Right cardiac atrium (tissue), 5 donors: ENCODE measurements at places on chromosomes 7 and 10. TPM values are rescaled to one million over a fixed set of nuclear protein-coding genes. Genes with fewer than 3 reads are reported as not detected.

DNA sequence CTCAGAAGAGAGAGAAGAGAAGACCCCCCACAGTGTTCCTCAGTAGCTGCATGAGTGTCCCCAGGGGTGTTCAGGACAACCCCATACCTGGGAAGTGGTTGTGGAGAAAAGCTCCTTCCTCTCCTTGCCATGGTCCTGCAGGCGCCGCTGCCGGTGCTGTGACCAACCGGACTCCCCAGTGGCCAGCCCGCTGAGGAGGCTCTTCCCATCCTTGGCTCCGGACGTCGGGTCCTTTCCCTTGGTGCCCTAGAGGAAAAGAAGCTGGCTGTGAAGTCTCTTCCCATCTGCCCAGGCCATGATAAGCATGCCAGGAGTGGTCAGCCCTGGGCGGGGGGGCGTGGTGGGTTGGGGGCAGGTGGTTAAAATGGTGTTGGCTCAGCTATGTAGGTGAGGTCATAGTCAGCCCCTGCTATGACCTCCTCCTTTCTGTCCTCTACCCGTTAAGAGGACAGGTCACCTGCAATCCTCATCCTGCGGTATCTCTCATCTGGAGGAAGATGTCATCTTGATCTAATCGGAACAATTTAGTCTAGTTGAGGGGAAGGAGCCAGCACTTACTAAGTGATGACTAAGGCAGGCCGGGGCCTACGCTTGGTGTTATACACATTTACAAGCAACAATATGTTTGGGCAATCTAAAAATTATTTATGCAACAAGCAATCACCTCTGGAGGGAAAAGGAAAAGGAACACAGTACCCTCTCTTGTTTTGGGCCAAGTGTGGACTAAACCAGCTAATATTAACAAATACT is 13.2 kb downstream of the WDR91 start:
- no peak for DNase-seq

DNA sequence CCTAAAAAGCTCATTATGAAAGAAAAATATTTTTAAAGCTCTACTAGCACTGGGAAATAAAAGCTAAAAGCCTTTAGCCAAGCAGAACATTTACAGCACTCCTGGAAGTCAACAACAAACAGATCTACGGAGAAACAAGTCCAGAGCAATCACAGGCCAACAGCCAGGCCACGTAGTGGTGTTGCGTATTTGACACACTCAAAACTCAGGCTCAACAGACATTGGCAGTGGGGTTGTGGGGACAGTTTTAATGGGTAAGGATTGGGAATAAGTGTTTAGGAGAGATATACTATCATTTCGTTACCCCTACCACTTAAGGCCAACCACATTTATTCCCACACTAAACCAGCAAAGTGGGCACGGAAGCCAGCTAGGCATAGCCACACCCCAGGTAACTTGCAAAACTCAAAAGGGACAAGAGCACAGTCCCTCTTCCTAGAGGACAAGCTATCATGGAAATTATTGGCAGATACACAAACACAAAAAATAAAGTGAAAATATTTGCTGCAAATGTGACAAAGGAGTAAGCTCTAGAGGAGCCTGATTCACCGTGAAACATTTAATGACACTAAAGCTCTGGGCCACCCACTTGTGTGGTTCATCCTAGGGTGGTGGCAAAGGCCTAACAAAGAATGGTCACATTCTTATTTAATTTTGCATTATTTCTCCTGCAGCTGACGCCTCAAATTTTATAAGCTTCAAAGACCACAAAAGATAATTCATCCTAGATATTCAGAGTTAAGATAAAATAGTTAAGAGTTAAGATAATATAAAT is 498.2 kb downstream of the TNS3 start:
- DNase-seq: no peak

DNA sequence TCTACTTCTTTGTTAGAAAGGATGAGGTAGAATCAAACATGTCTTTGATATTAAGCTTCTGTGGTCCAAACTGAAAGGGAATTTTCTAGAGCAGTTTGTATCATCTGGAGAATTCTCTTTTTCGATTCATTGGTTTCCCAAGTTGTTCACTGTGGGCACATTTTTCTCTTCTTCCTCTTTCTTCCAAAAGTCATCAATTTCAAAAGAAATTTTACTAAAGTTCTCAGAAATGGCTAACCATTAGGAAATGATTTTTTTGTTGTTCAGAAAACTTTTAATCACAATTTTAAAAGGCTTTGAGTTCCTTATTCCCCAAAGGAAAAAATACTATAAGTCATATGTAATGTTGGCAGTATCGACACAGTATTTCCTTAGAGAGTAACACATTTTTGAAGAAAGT is 28.3 kb upstream of the CCDC6 start:
- DNase-seq: no peak

GRCh38 chr10:78520737-78521430 is 487.2 kb downstream of the RPS24 start:
- DNase-seq: no peak

DNA sequence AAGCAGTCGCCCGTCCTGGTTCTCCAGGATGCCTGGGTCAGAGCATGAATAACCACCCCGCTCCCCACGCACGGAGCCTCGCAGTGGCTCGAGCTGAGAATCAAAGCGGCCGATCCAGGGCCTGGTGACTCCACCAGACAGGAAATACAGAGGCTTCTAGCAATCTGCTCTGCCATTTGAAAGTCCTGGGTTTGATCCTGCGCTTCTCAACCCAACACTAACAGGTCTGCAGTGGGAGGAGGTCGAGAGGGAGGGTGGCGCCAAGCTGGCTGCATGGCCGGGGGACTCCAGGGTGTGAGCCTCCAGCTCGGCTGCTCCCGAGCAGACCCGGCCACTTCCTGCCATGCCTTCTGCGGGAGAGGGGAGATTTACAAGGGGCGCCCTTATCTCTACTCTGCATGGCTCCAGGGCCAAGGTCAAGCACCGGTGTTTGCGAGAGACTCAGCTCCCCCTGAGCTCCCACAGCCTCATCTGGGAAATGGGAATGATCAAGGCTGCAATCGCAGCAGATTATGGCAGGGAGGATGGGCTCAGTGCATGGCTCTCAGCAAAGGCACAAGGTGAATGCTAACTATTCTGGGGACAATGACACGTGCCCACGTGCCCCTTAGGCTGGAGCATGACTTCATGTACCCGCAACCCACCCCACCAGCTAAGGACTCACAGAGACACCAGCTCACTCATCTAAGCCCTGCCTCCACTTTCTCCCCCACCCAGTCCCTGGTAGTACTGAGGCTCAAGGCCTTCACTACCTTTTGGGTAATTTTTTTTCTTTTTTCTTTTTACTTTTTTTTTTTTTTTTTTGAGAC is 73.9 kb upstream of the TNRC18 start:
- no peak for DNase-seq

DNA sequence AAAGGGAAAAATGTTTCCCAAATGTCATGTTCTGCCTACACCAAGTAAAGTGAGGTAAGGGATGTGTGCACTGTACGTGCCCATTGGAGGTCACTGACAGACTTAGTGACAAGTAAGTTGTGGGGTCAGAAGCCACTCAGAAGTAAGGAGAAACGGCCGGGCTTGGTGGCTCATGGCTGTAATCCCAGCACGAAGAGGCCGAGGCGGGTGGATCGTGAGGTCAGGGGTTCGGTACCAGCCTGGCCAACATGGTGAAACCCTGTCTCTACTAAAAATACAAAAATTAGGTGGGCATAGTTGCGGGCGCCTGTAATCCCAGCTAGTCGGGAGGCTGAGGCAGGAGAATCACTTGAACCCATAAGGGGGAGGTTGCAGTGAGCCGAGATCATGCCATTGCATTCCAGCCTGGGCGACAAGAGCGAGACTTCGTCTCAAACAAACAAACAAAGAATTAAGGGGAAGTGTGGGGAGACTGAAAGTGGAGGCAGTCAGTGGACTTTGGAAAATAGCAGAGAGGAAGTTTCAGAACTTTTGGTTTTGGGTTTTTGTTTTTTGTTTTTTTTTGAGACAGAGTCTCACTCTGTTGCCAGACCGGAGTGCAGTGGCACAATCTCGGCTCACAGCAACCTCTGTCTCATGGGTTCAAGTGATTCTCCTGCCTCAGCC is 114.8 kb downstream of the WDFY4 start:
- no peak for DNase-seq

DNA sequence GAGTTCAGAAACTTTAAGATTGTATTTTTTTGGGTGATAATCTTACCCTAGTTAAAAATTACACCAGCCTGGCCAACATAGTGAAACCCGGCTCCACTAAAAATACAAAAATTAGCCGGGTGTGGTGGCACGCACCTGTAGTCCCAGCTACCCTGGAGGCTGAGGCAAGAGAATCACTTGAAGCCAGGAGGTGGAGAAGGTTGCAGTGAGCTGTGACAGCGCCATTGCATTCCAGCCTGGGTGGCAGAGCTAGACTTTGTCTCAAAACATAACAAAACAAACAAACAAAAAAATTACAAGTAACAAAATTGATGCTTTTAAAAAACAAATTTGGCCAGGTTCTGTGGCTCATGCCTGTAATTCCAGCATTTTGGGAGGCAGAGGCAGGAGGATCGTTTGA is 76.7 kb downstream of the ANKRD61 start:
- no peak for DNase-seq

DNA sequence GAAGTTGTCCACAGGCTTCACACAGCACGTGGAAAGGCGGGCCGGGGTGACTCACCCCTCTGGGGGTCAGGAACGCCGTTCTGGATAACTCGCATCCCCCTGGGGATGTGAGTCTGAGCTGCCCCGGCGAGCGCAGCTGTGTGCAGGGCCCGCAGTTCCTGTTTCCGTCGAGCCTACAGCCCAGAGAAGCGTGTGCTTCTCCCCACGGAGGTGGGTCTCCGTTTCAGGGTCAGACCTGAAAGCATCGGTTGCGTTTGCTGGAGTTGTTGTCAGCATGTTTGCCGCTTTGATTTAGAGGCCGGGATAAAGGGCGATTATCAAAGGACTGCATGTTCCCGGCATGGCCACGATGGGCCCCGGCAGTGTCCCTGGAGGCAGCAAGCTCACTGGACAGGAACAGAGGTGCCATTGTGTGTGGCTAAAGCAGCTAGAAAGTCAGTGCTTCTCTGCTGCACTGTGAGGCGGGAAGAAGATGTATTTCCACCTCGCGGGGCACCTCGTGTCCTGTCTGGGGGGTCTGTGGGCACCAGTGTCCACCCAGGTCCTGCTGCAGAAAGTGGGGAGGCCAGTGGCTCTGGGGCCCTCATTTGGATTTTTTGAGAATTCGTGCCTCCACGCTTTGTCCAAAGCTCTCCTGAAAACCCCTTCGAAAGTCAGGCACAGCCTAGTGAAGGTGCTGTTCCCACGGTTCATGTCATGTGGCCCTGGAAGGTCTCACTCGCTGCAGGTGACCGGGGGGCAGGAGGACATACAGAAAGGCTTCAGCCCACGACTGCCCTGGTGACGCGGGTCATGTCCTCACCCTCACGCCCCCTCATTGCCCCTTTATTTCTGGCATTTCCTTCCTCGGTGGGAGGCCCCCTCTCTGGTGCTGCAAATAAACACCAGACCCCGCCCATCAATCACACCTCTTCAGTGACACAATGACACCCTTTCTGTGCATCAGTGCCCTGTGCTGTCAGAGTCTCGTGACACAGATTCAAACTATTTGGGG is 27.4 kb upstream of the GDI2 start:
- peak; percentile 75 for DNase-seq

GRCh38 chr10:132462463-132463332 is 65.7 kb downstream of the PWWP2B start:
- DNase-seq: no peak

DNA sequence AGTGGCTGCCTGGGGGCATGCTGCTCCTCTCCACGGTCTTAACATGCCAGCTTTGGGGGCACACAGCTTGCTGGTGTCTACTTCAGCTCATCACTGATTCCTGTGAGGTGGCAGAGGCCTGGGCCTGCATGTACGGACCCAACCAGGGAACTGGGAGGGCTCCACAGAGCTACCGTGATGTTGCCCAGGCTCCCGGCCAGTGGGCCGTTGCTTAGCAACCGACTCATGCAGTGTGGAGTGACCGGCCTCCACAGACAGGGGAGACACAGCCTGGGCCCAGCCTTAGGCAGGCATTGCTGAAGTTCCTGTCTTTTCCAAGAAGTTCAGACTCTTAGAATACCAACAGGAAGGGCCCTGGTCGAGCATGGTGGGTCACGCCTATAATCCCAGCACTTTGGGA is 25.8 kb upstream of the SH2B2 start:
- DNase-seq: peak; percentile 39

DNA sequence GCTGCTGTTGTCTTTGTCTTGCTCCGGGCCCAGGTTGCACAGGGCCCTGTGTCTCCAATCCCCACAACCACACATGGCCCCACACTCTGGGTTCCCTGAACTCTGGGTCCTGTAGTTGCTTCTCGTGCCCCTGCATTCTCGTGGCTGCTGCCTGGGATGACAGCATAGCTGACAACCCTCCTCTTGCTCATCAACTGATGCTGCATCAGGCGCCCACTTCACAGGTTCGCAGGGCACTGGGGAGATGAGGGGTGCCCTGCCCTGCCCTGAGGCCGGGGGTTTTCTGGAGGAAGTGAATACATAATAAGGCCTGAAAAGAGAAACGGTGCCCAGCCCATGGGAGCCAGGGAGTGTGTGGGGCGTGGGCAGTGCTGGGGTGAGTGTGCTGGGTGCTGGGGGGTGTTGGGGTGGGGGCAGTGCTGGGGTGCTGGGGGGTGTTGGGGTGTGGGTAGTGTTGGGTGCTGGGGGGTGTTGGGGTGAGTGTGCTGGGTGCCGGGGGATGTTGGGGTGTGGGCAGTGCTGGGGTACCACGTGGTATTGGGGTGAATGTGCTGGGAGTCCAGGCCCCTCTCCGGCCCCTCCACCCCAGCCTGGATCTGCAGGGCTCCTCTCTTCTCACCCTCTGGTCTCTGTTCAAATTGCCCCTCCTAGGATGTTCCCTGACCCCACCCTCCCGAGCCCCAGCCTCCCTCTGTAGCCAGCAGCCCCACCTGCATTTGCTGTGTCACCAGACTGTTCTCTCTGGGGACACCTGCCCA is 2.0 kb upstream of the MTG1 start:
- peak; percentile 38 for DNase-seq

DNA sequence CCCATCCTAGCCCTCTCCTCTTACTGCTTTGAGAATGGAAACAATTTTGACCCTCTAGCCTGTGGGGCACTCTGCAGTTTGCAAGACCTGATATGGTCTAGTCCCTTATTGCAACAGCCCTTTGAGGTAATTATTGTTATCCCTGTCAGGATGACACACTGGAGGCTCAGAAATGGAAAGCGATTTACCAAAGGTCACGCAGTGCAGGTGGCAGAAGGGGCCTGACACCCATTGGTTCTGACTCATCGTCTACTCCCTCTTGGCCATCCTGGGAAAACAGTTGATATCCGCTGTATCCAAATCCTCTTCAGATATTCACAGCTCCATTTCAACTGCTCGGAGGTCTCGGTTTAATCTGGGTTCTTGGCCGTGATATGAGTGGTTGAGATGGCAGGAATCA is 44.7 kb upstream of the AQP1 start:
- DNase-seq: no peak

- no peak for DNase-seq
Observed at GRCh38 chr7:77290425-77290824, 90.8 kb upstream of the FGL2 start.

- no peak for DNase-seq
Observed at GRCh38 chr7:30728591-30729100, 23.3 kb upstream of the INMT start.

GRCh38 chr10:99172950-99173349 is 62.7 kb downstream of the HPSE2 start:
- no peak for DNase-seq

Gene PRR15
- total RNA-seq: 0.53 TPM

Gene HOGA1
- total RNA-seq: 4.4 TPM

Gene TAF5
- 2.0 TPM for total RNA-seq

Gene PNLIPRP1
- total RNA-seq: not detected

Gene AKR1B15
- total RNA-seq: not detected

Gene CEP55
- 1.6 TPM for total RNA-seq

Gene OR6V1
- not detected for total RNA-seq

Gene HSPA12A
- 15.1 TPM for total RNA-seq

Gene MYL10
- total RNA-seq: not detected

Gene OR9A2
- total RNA-seq: not detected
